ENCODE measurements at places on chromosomes 12 and 14.

- DNase-seq: no peak
Observed at GRCh38 chr14:57018065-57018464, 207.8 kb upstream of the OTX2 start.

GRCh38 chr14:100844082-100844408, 18.1 kb downstream of the MEG3 start:
- no peak for DNase-seq

- DNase-seq: no peak
Observed at GRCh38 chr14:36509069-36509917, 10.7 kb downstream of the NKX2-1 start.

GRCh38 chr14:60061371-60061770, 30.4 kb upstream of the PCNX4 start:
- no peak for DNase-seq

GRCh38 chr14:41830714-41831406, 224.2 kb downstream of the LRFN5 start:
- no peak for DNase-seq

DNA sequence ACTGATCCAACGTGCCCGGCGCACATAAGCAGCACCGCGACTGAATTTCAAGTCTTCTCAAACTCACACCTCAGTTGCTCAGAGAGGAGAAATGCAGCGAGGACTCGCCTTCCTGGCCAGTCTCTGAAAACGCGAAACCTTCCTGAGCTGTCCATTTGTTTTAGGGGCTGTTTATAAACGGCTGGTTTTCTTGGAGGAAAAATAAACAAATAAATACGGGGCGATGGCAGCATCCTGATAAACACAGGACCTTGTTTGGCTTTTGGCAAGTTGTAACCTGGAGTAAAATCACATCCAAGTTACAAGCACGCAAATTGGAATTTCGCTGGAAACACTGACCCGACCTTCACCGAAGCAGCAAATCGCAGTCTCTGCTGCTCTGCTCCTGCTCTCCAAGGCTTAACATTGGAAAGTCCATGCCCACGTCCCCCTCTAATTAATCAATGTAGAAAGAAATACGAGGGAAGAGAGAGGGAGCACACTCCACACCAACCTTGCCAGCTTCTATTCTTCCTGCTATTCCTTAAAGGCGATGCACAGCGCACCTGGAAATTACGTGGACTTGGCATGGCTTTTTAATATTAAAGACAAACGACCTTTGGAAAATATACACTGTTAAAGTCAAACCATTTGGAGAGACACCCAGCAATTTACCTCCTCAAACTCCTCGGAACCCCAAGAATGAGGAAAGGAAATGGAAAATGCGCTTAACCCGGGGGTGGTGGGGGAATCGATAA, 248.8 kb downstream of the APAF1 start:
- DNase-seq: no peak

- no peak for DNase-seq
Observed at GRCh38 chr12:84038242-84038641, 874.4 kb downstream of the SLC6A15 start.

DNA sequence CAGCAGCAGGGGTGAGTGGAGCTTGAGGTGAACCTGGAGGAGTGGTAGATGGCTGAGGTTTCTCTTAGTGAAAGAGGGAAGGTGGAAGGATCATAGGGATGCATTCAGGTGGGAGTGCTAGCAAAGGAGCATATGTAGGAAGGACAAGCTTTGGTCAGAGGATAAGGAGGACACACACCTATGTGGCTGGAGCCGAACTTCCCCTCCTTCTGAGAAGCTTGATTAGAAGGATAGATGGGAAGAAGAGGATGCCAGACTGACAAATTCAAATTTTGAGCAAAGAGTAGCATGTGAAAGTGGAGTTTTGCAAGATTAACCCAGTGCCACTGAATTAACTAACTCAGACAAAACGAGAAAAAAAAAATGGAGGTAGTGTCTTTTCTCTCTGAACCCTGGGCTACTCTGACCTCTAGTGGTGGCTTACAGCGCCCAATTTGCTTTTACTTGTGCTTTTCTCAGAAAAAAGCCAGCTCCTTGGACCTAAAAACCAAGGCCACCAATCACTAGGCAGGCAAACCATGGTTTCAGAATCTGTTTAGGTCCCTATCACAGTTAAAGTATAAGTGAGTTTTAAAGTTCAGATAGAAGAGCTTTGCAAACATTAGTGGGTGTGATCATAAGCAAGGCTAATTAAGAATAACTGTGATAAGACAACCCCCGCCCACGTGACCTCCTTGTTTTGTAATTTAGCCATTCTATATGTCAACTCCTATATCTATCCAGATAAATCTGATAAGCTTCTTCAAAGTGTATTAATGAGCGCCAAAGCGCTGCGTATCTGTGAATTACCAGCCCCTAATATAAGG, 15.5 kb downstream of the EMP1 start:
- peak; percentile 54 for DNase-seq

DNA sequence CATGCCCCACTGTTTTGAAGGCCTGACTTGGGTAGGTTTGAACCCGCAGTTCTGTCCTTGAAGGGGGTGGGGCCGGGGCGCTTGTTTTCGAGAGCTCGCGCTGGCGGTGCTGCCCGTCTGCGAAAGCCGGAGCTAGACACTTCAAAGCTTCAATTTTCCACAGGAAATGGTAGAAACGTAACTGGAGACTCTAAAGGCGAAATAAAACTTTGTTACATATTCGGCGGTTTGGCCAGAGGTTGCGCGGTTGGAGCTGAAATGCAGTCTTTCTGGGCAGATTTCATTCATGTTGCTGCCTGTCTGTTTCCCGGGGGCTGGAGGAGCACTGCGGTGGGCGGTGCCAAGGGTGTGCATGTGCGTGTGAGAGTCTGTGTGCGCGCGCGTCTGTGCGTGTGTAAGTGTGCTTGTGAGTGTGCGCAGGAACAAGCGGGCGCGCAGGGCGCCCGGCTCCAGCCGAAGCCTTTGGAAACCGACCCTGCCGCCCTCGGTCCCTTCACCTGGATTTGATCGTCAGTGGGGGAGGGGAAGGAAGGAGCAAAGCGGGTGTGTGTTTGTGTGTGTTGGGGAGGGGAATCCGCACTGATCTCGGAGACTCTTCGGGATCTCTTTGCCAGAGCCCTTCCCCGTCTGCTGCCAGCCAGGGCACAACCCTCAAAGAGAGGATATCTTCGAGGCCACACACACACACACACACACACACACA, 227.7 kb upstream of the CRY1 start:
- DNase-seq: no peak

- DNase-seq: no peak
Observed at GRCh38 chr14:105145381-105146180, 23.0 kb downstream of the JAG2 start.

GRCh38 chr12:82130762-82131161, 227.4 kb downstream of the CCDC59 start:
- no peak for DNase-seq
